ENCODE measurements at places on chromosomes 4 and X. TPM values are rescaled to one million over a fixed set of nuclear protein-coding genes. Genes with fewer than 3 reads are reported as not detected.

Gene PASD1
- 0.12 TPM for total RNA-seq

Gene MFAP3L
- total RNA-seq = 4.3 TPM

Gene ZNF732
- total RNA-seq = 0.10 TPM

Gene ABCE1
- total RNA-seq = 127 TPM

Gene SMARCA1
- 48.5 TPM for total RNA-seq

Gene PTPN13
- 45.6 TPM for total RNA-seq

Gene CAPN6
- 1.0 TPM for total RNA-seq

Gene PPARGC1A
- 2.4 TPM for total RNA-seq

Gene GPR82
- not detected for total RNA-seq

Gene TCEAL6
- not detected for total RNA-seq

Gene GAGE2A
- not detected for total RNA-seq

Gene SPP1
- total RNA-seq = 197 TPM

DNA sequence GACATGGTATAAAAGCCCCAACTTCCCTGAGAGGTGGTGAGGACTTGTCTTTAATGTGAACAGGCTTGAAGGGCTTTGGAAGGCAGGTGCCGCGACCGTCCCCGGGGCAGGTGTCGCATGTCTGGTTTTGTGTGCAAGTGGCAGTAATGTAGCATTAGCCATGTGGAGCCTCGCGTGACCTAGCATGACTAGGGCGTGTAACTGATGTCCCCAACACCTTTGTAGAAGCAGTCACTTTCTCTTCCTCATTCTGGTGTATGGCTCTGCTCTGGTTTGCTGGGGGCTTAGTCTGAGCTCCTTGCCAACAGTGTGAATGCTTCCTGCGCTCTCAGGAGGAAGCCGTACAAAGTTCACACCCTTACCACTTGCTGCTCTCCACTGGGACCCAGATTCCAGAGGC is 145.7 kb downstream of the AMMECR1 start:
- DNase-seq = no peak

DNA sequence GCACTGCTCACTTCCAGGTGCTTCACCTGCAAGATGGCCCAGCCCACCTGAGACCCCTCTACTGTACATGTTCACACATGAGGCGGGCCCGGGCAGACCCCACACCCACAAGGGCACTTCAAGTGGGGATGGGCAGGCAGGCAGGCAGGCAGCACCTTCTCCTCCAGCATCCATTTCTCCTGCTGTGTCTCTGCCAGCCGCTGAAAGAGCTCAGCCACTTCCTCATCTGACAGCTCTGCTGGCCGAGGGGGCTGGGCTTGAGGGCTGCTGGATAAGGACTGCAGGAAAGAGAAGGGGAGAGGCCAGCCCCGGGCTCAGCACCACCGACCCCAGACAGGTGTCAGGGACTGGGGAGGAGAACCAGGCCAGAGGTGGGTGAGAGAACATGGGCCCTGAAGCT is 4.4 kb upstream of the KCND1 start:
- DNase-seq = no peak

- peak; percentile 26 for DNase-seq
Observed at GRCh38 chrX:38726612-38727011, 74.6 kb upstream of the MID1IP1 start.

GRCh38 chr4:145440292-145441007 is 41.2 kb upstream of the SMAD1 start:
- no peak for DNase-seq

- DNase-seq = no peak
Observed at GRCh38 chrX:84956304-84956703, 47.4 kb upstream of the APOOL start.

GRCh38 chr4:38392223-38392855 is 271.7 kb upstream of the KLF3 start:
- DNase-seq = no peak

DNA sequence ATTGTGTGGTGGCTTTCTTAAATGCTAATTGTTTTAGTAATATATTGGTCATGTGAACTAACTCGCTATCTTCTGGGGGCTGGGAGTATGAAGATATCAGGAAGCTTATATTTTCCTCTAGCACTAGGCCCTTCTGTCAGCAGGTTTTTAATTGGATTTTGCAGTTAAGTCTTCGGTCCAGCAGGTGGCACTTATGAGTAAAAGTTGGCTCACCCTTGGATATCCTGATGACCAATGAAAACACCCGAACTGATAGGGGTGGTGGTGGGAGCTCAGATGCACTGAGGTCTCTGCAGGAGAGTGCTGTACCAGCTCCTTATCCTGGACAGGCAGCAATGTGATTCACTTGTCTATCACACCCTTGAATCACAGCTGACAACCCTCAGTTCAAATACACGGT is 1365.8 kb upstream of the DIAPH2 start:
- DNase-seq = peak; percentile 26

GRCh38 chr4:35966566-35966965 is 277.7 kb downstream of the ARAP2 start:
- DNase-seq = no peak

DNA sequence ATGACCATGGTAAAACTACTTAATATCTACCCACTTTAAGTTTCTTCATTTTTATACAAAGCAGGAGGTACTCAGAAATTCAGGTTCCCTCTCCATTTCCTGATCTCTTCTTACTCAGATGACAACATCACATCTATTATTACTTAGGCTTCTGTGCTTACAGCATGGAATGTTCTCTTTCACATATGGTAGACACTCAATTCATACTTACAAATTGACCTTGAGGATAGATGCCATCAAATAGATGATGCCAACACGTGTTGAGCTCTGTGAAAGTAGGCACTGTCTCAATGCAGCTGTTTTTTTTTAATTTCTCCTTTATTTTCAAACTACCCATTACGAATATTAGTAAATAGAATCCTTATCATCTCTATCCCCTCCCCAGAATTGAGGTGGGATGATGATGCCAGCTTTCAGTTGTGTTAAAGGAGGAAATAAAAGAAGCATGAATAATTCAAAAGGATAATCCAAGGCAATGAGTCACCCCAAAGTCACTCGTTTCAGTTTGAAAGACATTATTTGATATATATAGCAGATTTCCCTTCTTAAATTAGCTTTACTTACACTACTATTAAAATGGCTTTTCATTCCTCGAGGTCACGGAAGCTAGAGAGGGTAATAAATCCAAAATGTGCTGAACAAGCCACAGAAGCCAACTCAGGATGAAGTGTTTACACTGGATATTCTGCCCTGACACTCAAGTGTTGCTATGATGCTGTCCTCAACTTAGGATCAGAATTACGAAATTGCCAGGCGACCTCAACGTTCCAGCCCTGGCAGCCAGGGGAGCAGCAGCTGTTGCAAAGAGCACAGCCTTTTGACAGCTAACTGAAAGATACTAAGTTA is 124.2 kb upstream of the EOLA2 start:
- peak; percentile 74 for DNase-seq

- no peak for DNase-seq
Observed at GRCh38 chr4:144715230-144715629, 69.3 kb downstream of the HHIP start.

- no peak for DNase-seq
Observed at GRCh38 chr4:47915378-47915777, 995 bp upstream of the NFXL1 start.

GRCh38 chr4:157751631-157752030 is 421.2 kb downstream of the GASK1B start:
- DNase-seq = no peak

DNA sequence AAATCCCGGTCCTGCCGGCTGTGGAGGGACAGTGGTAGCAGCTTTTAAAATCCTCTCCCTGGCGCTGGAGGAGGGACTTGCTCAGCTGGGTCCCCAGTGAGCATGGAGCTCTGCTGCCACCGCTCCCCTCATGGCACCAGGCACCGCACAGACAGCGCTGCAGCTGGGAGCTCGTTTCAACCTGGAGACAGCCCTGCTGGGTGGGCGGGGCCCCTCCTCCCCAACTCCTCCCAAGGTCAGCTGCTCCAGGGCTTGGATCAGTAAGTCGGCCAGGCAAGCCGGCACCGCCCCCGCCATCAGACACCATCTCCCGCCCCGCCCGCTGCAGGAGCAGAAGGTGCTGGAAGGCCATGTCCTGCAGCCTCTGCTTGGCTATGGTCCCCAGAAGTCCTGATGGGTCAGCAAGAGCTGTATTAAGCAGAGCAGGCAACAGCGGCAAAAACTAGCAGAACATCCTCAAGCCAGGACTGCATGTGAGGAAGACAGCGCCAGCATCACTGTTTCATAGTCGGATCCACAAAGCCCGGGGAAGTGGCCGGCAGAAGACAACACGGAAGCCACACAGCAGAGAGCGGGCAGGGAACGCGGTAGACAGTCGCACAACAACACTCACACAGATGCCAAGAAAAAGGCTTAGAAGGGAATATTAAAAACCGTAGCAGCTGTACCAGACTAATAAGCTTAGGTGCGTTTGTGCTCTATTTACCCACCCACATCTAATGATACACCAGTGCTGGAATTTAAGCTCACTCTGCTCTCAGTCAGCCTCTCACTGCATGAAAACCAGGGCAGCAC is 16.2 kb downstream of the ZFYVE28 start:
- no peak for DNase-seq

DNA sequence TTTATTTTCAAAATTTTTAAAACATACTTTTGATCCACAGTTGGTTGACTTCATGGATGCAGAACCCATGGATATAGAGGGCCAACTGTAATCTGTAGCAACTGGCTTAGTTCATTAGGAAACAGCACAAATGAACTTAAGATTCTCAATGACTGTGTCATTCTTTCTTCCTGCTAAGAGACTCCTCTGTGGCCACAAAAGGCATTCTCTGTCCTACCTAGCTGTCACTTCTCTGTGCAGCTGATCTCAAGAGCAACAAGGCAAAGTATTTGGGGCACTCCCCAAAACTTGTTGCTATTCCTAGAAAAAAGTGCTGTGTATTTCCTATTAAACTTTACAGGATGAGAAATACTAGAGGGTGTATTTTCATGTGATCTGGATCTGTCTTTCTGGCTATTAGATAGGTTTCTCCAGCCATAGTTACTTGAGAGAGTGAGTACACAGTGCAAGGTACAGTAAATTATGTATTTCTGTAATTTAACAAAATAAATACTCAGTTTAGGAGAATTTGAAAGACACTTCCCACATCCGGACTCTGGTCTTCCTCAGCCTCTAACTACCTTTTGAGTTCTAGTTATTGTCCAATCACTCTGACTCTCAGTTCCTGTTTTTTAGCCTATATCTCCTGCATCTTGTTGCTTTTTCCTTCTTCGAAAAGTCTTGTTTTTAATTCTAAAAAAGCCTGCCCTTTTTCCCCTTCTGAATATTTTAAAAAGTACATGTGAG is 21.8 kb downstream of the TLR2 start:
- DNase-seq = no peak

- no peak for DNase-seq
Observed at GRCh38 chr4:152427981-152428380, 107.9 kb downstream of the FBXW7 start.

- no peak for DNase-seq
Observed at GRCh38 chrX:1853916-1854315, 239.1 kb downstream of the ASMT start.

GRCh38 chrX:71540801-71541200 is 7.9 kb downstream of the OGT start:
- no peak for DNase-seq

DNA sequence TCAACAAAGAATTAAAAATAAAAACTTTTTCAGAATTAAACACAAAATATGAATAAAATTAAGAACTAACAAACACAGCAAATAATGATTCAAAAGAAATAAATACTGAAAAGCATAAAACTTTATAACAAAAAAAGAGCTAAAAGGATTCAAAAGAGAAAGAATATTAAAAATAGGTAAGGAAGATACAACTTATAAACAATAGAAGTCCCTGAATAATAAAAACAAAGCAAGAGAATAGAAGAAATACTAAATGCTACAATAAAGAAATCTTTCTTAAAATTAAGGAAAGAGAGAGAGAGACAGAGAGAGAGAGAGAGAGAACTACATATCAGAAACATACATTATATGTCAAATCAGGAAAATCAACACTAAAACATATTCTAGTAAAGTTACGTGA is 619.9 kb upstream of the SLIT2 start:
- DNase-seq = no peak

DNA sequence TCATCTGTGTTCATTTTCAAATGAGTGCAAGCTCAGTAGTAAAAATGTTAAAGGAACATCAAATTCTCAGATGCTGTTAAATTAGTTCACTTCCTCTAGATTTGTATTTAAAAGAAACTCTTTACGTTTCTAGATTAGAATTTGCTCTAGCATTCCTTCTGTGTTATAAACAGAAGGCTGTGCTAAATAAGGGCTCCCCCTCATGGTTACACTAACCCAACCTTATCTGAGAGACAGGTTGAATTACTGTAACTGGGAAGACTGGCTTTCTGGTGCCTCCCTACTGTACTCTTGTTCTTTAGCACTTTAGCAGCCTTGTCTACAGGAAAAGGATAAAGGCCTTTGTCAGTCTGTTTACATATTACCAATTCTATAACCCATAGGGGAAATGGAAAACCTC is 56.8 kb downstream of the RXFP1 start:
- peak; percentile 12 for DNase-seq

- DNase-seq = no peak
Observed at GRCh38 chrX:26558719-26559386, 342.9 kb downstream of the MAGEB5 start.

GRCh38 chr4:127149086-127149485 is 483.7 kb upstream of the INTU start:
- DNase-seq = no peak

GRCh38 chrX:3968749-3969148 is 255.3 kb upstream of the PRKX start:
- no peak for DNase-seq

DNA sequence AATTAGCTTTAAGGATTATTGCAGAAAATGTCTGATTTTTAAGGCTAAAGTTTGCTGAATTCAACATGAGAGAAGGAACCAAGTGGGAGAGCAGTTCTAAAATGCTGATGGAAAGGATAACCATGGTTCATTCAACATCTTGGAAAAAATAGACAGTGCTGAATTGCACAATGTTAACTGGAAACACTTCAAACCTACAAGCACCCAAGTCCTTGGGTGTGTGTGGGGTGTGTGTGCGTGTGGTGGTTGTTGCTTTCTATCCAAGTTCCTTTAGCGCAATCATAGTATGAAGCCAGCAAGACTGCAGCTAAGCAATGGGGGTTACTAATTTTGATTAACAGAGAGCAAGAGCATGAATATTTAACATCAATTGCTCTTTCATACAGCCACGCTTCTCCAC is 29.3 kb upstream of the SCOC start:
- no peak for DNase-seq

DNA sequence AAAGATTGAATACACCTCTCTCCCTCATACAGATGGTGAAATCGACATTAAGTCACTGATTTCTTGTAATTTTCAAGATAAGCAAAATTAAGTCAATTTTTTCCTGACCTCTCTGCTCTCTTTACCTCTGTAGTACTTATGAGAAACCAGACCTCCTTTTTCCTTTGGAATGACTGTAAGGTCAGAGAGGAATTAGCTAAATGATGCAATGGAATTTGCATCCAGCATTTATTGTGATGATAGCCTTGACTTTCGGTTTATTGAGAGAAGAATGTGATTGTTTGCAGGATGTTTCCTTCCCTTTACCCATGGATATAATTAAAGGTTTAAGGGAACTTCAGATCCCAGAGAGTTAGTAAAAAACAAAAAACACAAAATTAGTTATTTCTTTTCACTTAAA is 22.4 kb downstream of the STK26 start:
- DNase-seq = no peak

All from H4 (cell line).